Fibroblast of upper back skin (primary cell): ENCODE measurements at places on chromosomes 7 and 10.
A peak's percentile ranks its signal among the peaks of the same experiment; 100 is the strongest.

DNA sequence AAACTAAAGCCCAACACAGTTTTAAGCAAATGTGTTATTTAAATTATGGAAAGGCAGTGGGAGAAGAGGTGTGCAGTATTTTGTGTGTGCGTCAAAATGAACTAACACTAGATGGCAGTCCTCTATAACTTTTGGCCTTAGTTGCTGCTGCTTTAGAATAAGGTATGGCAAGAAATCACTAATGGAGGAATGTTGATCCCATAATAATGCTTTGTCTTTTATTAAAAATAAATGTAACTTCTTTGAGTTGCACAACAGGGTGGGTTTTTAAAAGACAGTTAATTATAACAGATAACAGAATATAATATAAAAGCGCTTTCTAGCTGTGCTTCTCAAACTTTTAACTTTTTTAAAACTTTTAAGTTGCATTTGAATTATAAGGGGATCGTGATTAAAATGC is 56.4 kb downstream of the BBS9 start:
- peak; percentile 64 for DNase-seq

DNA sequence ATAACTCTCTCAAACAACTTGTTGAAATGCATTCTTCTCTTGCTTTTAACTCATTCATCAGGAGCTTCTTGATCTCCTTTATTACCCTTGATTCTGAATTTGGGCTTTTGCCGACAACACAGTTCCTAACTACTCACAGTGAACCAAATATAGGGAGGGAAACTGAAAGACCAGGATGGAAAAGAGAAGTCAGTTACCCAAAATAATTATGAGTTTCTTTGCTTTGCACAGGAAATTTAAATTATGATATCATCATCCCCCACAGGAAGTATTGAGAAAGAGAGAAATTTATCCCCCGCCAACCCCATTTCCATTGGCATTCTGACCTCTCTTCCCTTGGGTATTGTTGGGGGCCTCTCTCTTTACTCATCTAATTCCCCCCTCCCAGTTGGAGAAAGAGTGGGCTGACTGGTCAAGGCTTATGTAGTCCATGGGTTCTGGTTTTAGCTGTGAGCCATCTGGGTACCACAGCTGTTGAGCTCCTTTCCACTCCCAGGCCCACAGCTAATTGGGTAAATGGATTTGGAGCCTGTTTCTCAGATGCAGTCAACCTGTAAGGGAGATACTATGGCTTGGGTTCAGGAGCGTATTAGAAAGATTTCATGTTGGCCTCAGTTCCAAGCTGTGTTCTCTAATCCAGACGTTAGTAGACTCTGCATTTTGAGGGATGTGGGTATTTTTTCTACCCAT is 109.0 kb downstream of the FZD1 start:
- DNase-seq = peak; percentile 52

DNA sequence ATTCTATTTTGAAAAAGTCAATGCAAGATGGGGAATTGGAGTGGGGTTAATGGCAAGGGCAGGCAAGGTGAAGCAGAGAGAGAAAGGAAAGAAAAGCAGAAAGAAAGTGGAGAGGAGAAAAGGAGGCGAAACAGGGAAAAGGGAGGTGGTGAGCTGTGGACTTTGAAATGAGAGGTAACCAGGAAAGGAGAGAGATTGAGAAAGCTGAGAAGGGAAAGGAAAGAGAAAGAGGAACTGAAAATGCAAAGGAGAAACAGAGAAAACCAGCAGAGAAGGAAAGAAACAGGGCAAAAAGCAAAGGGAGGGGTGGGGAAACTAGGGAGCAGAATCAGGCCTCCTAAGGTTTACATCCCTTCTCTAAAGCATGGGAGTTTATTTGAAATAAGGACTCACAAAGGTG is 72.5 kb upstream of the TPK1 start:
- DNase-seq = no peak

- peak; percentile 61 for DNase-seq
These were observed 52.5 kb upstream of the SEPTIN7 start for GRCh38 chr7:35748371-35748770.

- DNase-seq = no peak
These were observed 33.0 kb downstream of the HK1 start for GRCh38 chr10:69311309-69311708.

DNA sequence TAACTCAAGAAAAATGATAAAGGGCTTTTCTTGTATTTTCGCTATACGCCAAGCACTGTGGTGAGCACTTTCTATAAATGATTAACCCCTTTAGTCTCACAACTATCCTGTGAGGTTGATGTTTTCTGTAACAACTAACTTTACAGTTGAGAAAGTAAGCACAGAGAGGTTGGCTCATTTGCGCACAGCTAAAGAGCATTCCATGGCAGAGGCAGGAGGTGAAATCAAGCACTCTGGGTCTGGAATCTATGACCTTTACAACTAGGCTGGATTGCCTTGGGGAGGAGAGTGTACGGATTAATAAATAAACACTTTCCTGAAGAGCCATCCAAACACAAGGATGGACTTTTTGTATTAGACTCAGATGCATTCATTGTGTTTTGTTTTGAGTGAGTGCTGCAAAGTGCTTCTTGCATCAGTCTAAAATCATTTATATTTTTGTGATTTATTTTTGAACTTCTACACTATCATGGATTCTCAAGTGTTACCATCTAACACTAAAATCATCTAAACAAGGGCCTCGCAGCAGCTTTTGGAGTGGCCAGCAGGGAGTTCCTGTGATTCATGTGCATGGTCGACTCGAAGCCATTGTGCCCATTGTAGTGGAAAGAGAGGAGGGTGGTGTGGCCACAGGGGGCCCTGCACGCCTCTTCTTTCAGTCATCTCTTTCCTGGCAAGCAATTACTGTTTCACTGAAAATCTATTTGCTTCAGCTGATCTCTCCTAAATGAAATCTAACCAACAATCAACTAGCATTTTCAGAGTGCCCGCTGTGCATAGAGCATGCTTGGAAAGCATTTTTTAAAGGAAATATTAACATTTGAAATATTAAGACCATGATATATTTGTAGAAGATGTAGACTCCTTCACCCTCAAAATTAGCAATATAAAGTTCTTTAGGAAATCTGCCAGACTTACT is 633.4 kb upstream of the COBL start:
- DNase-seq = no peak

DNA sequence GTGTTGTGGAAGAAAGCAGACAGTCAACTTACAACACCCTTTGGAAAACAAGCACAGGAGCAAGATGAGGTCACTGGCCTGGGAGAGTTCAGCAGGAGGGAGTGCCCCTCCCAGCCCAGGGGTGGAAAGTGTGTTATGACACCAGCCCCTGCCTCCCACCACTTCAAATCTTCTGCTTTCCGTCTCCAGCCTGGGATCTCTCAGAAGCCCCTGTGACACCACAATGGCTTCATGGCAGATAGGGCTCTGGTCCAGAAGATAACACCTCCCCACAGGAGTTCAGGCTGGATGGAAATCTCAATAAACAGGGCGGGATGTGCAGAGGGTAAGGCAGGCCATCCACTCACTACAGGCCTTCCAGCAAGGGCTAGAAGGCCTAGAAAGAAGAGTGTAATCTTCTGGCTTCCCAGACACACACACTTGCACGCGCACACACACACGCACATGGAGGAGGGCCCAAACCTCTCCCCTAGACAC is 48.7 kb upstream of the ZMIZ1 start:
- no peak for DNase-seq

- DNase-seq = peak; percentile 8
These were observed 133.1 kb upstream of the ADAM12 start for GRCh38 chr10:126521399-126521798.

DNA sequence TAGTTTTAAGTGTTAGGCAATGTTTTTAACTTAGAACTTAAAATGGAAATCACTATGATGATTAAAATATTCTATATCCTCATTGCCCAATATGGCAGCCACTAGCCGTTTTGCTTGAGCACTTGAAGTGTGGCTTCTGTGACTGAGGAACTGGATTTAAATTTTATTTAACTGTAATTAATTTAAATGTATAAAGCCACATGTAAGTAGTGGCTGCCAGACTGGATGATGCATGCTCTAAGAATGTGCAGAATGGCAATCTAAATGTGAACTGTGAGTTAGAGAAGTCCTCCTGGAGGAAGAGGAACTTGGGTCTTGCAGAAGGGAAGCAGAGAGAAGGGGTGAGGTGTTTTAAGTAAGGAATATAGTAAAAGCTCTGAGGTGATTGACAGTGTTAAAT is 451.4 kb downstream of the SUGCT start:
- peak; percentile 91 for DNase-seq

- peak; percentile 60 for DNase-seq
These were observed 129.8 kb downstream of the FRMD4A start for GRCh38 chr10:14200698-14201544.

DNA sequence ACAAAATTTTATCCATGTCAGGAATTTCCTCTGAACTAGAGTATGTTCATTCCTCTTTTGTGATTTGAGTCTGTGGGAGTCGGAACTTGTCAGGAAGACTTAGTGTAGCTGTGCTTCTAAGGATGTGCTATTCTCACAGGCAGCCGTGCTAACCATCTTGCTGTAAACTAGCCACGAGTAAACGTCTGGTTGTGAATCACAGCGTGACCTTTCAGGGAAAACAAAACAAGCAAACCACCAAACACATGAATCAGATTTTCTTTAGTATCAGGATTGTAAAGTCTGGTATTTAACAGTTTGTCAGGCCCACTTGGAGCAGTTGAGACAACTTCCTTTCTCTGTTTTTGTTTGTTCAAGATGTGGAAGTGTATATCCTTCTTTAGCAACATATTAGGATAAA is 32.0 kb downstream of the AUTS2 start:
- DNase-seq = peak; percentile 81

DNA sequence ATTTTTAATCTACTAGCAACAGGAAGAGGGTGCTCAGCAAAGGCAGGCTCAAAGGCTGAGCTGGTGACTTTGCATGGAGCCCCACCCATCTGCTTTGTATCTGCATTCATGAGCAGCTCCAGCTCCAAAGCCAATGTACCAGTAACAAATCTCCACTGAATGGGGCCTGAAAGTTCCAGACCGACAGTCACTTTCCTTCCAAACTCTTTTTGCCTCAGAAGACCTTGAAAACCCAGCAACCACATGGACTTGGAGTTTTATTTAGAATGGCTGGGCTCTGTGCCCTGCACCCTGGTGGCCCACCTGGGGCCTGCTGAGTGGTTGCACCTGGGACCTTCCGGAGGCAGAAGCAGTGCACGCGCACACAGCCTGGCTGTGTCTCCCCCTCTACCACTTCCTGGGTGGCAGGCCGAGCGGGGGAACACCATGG is 195.0 kb upstream of the PLXNA4 start:
- DNase-seq = no peak

DNA sequence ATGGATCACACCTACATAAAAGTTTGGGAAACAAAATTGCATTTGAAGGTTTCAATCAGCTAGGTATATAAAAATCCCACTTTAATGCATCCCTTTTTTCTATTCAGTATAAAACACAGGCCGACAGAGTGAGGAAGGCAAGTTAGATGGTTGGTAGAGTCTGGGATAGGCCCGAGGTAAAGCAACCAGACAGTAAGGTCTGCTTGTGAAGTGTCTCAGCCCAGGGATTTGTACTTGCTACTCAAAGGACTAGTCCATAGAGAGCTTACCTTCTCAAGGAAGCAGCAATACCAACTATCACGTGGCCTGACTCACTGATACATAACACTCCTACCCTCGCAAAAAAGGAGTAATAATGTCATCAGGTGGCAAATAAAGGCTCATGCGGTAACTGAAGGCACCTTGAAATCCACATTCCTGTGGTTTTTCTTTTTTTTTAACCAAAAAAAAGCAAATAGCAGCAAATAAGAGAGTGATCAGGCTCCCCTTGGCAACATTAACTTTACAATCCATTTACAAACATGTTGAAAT is 56.2 kb upstream of the ATP6V0A4 start:
- no peak for DNase-seq

- peak; percentile 87 for DNase-seq
These were observed 68.1 kb upstream of the FOXK1 start for GRCh38 chr7:4613846-4614548.

DNA sequence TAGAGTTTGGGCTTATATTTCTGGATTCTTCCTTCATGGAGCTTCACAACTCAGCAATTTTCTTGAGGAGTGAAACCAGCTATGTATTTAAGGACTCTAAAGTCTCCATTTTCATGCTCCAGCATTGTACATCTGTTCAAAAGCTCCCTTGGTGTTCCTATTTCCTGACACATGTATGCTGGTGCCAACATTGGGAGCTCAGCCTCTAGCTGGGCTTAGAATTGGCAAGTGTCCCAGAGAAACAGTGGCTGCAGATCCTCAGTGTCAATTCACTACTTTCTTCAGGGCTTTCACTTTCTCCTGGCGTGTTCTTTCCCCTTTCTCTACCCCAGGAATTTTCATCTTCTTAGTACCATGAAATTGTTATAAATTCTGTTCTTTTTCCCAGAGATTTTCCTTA is 103.1 kb downstream of the ZNF467 start:
- peak; percentile 59 for DNase-seq

- DNase-seq = no peak
These were observed 18.8 kb upstream of the TBC1D12 start for GRCh38 chr10:94383530-94383929.

DNA sequence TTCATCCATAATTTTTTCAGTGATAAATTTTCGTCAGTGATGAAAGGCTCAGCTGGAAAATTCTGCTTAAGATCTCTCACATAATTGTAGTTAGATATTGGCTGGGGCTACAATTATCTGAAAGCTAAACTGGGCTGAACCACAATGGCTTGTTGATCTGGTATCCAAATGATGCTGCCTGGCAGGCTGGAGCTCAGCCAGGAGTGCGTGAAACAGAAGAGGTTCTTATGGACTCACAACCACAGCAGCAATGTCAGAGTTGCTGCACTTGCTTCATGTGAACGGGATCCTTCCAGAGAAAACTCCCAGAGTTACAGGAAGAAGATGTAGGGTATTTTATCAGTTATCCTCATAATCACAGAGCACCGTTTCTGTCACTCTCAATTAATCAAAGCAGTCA is 533.2 kb upstream of the POM121L12 start:
- DNase-seq = no peak

DNA sequence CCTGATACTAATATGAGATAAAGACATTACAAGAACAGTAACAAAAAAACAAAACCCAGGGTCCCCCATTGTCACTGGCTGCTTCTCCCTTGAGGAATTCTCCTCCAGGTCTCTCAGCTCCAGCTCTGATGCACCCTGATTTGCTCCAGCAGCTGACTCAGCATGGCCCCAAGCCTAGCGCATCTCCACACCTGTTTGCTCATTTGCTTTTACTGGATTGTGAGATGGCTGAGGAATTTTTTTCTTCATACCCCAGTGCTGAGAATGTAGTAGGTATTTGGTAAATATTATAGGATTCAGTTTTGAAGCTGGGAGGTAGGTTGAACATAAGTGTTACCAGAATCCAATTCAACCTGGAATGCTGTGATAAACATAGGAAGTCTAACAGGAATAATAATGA is 171.9 kb downstream of the PKD1L1 start:
- DNase-seq = no peak

DNA sequence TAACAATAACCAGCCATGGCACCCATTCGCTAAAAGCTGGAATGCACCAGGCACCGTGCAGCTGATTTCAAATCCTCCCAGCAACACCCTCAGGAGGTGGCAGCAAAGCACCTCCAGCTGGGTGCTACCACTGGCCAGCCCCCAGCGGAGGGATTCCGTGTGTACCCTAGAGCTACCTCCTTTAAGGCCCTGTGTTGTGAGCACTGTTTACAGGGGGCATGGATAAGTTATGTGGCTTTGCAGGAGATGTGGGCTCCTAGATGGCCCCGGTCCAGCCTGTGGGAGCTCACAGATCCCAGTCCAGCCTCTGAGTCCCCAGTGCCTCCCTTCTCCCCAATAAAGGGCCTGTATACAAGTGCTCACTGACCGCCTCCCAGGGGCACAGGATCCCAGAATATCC is 27.1 kb downstream of the TNRC18 start:
- DNase-seq = no peak
